Muscle of arm (tissue), 14 donors: ENCODE measurements at places on chromosomes 13 and 19. TPM values are rescaled to one million over a fixed set of nuclear protein-coding genes. Genes with fewer than 3 reads are reported as not detected.

DNA sequence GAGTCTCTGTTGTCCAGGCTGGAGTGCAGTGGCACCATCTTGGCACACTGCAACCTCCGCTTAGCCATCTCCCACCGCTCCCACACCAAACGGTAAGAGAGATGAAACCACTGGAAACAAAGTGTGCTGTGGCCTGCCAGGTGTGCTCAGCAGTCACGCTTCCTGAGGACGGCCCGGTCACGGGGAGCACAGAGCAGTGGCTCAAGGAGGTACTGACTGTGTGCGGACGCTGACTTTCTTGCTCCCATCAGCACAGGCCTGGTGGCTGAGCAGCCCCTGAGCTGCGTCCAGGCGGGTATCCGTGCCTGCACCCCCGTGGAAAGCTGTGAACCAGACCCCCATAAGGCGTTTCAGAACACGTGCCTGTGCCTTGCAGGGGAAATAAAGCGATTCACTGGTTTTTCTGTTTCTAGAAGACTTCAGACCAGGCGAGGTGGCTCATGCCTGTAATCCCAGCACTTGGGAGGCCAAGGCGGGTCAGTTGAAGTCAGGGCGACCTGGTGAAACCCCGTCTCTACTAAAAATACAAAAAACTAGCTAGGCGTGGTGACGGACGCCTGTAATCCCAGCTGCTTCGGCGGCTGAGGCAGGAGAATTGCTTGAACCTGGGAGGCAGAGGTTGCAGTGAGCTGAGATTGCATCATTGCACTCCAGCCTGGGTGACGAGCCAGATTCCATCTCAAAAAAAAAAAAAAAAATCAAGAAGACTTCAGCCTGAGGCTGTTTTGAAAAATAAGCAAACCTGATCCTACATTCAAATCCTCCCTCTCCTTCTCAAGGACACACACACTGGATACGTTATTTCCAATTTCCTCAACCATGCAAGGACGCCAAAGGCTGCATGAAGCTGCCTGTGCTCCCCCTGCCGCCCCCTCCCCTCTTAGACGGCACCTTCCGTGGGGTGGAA lies 25.5 kb downstream of the ADPRHL1 start:
- DNase-seq = no peak

Gene GIPR
- polyA plus RNA-seq = 0.48 TPM

Gene INSL3
- polyA plus RNA-seq = not detected

DNA sequence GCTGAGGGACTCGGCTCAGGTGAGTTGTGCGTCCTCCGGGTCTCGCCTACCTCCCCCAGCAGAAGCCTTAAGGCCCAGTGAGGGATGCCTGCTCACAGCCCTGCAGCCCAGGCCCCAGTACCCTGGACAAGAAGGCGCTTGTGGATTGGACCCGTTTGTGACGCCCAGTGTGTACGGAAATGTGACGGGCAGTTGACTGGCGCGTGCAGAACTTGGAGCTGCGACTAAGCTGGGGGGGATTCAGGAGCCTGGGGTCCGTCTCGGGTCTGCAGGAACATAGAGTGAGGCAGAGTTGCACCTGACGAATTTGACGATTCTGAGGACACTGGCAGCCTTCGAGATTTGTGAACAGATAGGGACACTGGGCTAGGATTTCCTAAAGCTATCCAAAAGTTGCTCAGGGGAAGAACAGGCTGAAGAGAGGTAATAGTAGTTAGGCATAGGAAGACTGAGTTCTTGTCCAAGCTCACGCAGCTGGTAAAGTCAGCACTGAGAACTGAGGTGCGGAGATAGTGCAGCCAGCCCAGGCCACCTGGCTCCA lies 519 bp downstream of the ZNF551 start:
- DNase-seq = no peak

Gene KLF1
- polyA plus RNA-seq = 0.92 TPM

DNA sequence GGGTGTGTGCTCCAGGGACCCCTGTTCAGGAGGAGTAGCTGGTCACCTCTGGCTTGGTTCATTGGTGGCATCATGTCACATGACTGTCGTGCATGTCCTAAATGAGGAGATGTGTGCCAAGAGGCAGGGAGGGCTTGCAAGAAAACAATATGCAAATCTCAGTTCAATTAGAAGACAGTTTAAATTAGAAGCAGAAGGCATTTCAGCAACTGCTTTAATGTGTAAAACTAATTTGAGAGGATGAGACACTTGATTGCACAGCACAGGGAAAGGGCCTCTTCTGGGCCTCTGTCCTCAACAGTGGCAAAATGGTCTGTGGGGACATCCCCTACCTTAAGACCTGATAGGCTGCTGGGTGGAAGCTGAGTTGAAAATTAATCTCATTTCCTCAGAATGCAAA lies 54.6 kb downstream of the SPATA13 start:
- DNase-seq = no peak

DNA sequence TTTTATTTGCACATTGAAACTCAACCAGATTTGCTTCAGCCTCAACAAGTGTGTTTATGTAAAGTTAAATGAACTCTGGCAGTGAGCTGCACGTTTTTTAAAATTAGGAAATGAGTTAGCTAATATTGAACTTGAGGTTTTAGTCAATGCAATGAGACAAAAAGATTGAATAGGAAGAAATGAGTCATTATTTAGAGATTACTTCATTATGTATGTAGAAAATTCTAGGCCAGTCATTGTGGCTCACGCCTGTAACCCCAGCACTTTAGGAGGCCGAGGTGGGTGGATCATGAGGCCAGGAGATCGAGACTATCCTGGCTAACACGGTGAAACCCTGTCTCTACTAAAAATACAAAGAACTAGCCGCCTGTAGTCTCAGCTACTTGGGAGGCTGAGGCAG lies 22.8 kb upstream of the CD70 start:
- DNase-seq = no peak

GRCh38 chr19:49911381-49912145 lies 14.9 kb upstream of the IL4I1 start:
- DNase-seq = no peak
